ENCODE measurements at places on chromosomes 3 and 15.

DNA sequence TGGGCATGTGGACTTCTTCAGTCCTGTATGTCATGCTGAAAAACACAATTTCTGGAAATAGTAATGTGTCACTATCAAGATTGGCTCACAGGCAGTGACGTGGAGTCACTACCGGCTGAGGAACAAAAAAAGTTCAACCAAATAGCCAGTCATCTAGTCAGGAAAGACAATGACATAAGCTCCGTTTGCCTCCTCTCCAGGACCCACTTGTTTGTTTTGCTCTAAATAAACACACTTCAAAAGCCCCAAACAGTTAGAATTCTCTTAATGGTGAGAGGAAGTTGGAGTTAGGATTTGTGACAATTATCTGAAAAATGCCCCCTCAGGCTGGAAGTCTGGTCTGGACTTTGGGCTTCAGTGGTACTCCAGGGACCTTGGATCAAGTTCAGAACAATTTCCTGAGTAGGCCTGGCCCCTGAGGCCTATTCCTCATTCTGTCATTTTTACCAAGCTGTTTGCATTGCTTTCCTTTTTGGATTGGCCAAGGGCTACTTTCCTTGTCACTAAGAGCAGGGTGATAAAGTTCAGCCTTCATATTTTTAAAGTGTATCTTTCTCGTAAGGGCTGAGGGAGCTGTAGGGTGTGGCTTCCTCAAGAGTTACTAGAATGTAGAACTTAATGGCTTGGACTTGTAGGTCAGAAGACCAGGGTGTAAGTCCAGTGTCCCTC is 98.9 kb downstream of the EOMES start:
- no peak for DNase-seq

DNA sequence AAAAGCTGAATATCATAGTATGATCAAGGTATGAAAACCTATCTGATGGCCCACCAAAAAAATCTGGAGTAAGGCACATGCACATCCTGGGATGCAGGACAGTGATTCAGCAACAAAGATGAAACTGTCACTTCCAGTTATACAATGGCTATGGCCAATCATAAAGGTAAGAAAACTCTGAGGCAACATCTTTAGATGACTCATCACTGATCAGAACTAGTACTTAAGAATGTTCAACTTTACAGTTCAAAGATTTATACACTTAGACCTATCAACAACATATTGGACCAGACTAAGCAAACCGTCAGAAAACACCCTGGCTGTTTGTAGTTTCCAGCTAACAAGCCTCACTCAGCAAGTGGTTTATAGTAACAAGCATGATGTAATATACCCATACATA is 21.3 kb upstream of the PLCH1 start:
- no peak for DNase-seq

DNA sequence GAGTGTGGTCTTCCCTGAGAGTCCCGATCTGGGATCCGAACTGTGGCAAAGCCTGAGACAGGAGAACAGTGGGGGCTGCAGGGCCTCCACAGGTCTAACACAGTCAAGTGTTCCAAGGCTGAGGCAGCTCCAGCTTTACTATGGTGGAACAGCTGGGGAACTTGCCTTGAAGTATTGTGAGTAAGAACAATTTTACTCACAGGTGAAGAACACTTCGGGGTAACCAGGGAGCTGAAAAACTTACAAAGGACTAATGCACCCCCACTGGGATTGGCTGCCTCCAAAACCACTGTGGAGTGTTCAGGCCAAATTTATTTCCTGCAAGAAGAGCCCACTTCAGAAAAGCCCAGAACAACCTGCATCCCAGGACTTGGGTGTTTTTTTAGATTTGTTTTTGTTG is 25.4 kb downstream of the ZIC4 start:
- no peak for DNase-seq

DNA sequence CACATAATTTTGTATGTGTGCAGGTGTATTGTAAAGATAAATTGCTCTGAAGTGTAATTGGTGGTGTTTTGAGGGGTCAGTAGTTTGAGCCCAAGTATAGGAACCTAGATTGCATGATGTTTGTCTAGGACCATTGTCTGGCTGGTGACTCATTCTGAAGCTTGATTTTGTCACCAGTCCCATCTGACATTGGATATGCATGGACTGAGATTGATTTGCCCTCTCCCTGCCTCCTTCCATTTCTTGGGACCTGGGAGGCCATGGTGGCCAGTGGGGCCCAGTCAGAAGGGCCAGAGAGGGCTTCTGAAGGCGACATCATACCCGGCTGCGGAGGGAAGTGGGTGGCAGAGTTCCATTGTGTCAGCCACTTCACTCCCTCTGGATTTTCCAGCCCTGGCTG is 62.3 kb downstream of the PDIA5 start:
- DNase-seq, result no peak

DNA sequence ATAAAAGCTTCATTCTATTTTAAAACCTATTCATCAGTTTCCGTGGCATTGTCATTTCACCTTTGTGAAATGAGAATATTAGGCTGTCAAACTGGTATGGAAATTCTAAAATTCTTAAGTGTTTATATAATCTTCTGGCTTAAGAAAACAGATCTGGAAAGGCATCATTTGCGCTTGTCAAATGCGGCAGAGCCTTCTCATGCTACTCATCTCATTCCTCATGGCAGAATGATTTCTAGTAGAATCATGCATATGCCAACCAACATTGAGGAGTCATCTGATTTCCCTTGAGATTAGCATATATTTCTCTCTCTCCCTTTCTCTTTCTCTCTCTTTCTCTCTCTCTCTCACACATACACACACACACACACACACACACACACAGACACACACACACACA is 48.8 kb downstream of the STRIT1 start:
- DNase-seq, result no peak

- no peak for DNase-seq
Observed at GRCh38 chr15:66982250-66982649, 83.2 kb upstream of the SMAD3 start.

DNA sequence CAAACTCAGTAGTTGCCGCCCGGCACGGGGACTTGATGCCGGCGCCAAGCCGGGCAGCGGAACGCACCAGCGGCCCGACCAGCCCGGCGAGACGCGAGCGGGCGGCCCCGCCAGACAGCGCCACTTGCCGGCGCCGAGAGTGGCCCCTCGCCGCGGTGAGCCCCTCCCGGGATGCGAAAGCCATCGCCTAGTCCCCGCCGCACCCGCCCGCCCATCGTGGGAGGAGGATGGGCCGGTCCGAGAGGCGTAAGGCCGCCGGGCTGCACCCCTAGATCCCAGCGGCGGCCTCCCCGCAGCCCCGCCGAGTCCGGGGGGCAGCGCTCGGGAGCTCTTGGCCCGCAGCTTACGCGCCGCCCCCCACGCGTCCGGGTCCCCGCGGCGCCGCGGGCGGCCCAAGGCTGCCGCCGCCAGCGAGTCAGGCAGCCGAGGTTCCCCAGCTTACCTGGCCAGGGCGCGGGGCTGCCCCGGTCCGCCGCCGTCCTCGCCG is 609 bp downstream of the GOLGA8A start:
- no peak for DNase-seq

- no peak for DNase-seq
Observed at GRCh38 chr3:27976933-27977332, 254.8 kb upstream of the EOMES start.

DNA sequence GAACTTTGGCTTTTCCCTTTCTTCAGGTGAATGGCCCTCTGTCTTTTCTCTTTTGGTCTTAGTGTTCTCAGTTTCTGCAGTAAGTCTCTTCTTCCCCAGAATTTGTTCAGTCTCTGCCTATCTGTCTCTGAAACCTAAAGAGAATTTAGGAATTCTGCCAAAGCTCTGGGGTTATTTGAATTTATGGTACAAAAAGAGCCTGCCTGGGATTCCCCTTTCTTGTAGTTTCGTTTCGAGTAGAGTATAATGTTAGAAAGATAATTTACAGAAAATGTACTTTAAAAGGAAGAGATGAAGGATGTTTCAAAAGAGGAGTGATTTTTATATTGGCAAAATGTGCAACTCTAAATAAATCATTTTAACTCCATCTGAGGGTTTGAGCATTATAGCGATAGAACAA is 247.4 kb upstream of the SATB1 start:
- no peak for DNase-seq

- DNase-seq, result no peak
Observed at GRCh38 chr3:114758831-114759699, 388.0 kb downstream of the ZBTB20 start.

DNA sequence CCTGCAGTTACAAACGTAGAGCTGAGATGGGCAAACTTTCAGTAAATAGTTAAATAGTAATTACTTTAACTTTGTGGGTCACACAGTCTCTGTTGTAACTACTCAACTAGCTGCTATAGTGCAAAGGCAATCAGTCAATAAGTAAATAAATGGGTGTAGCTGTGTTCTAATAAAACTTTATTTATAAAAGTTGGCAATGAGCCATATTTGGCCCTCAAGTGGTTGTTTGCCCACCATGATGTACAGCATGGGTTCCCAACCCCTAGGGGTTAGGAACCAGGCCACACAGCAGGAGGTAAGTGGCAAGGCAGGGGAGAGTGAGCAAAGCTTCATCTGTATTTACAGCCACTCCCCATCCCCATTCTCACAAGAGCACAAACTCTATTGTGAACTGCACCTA is 44.9 kb upstream of the CHRM5 start:
- DNase-seq, result no peak

DNA sequence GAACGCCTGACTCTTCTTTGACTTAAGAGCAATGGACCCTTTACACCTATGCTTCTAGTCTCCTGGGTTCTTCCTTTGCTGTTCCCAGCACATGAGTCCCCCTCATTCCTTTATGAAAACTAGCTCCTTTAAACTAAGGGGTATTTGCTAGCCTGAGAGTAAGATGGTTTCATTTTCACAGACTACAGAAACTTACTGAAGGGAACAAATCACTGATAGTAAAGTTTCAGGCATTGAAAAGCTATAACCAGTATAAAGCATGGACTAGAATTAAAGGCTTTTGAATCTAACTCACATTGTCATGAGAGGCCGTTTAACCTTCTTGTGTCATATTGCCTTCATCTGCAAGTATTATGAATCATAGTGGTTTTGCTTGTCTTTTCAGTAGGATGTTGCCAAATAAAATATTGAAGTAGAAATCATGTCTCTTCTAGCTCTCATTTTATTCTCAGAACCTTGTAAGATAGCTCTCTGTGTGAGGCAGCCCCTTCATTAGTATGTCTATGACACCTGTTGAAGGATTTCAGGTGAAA is 765.9 kb downstream of the NR2F2 start:
- no peak for DNase-seq

- DNase-seq, result no peak
Observed at GRCh38 chr3:114861666-114862065, 285.4 kb downstream of the ZBTB20 start.

DNA sequence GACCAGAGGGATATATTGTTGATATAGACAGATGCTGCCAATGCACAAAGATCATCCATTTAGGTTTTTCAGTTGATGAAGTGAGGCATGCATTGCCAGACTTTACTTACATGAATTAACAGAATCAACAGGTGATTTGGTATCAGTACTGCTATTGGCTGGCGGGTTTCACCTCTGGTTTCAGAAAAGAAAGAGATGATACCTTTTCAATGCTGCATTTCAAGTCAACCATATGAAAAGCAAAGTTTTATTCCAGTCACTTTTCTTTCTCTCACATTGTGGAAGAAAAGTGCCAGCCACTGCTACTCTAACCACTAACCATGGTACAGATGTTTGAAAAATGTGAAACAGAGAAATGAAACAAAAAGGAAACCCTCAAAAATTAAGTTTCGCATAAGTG is 289.1 kb downstream of the TIGIT start:
- no peak for DNase-seq

- DNase-seq, result no peak
Observed at GRCh38 chr3:65988411-65989180, 50.1 kb downstream of the MAGI1 start.

- DNase-seq, result no peak
Observed at GRCh38 chr3:9033867-9034266, 70.6 kb upstream of the RAD18 start.

- no peak for DNase-seq
Observed at GRCh38 chr3:12579456-12579855, 22.6 kb downstream of the MKRN2 start.

DNA sequence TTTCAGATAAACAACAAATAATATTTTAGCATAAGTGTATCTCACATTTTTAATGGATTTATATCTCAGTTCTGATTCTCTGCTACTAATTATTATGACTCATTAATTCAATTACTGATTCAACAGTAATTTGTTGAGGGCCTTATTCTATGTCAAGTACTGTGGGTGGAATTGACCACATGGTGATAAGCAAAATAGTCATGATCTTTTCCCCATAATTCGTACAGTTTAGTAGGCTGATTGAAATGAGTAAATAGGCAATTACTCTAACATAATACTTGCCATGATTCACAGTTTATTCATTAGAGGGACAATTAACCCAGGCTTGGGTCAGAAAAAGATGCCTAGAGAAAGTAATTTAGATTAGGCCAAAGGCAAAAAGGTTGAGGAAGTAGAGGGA is 60.9 kb upstream of the SLC4A7 start:
- DNase-seq, result no peak

DNA sequence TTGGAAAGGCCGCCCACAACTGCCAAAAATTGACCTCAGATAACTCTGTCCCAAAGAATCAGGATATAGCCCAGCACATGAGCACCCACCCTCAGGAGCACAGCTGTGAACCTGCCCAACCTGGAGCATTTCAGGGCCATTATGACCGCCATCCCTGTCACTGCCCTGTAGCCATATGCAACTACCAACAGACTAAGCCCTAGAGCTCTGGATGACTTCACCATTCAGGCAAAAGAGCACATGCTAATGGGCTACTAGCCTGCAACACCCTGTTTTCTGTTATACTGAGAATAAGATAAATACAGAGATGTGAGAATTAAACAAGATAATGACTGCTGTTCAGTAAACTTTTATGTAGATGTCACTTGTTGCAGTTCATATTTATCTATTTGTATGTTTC is 45.0 kb downstream of the TXNRD3 start:
- DNase-seq, result no peak

- DNase-seq, result no peak
Observed at GRCh38 chr15:67185621-67186225, 68.7 kb downstream of the AAGAB start.

GRCh38 chr3:37997791-37998370 is 7.3 kb downstream of the VILL start:
- DNase-seq, result no peak

DNA sequence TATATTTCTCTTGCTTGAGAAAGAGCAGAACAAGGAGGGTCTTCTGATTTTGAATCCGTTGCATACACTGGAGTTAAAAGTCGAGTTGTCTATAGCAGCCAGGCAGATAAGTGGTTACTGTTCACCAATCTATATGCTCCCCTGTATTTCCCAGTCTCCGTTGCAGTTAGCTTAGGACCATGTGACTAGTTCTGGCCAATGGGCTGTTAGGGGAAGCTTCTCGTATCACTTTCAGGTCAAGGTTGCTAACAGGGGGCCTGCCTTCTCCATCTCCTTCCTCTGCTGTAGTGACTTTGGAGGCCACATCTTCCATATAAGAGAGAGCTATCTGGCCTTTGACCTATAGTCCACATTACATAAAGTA is 188.5 kb upstream of the KBTBD8 start:
- DNase-seq, result no peak

GRCh38 chr15:100948430-100948762 is 29.2 kb downstream of the LRRK1 start:
- DNase-seq, result no peak

- no peak for DNase-seq
Observed at GRCh38 chr3:64295594-64295993, 70.3 kb upstream of the PRICKLE2 start.

Data from NCI-H1048 (cell line).